ENCODE measurements at places on chromosomes 16 and 17.

DNA sequence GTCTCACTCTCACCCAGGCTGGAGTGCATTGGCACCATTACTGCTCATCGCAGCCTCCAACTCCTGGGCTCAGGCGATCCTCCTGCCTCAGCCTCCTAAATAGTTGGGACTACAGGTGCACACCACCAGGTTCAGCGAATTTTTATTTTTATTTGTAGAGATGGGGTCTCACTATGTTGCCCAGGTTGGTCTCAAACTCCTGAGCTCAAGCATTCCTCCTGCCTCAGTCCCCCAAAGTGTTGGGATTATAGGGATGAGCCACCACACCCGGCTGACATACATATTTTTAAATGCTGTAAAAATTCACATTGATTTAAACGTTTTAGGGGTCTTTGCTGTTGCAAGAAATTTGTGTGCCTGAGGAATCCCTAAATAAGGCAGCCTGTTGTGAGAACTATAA is 24.8 kb upstream of the SEC14L1 start:
- no peak for DNase-seq

DNA sequence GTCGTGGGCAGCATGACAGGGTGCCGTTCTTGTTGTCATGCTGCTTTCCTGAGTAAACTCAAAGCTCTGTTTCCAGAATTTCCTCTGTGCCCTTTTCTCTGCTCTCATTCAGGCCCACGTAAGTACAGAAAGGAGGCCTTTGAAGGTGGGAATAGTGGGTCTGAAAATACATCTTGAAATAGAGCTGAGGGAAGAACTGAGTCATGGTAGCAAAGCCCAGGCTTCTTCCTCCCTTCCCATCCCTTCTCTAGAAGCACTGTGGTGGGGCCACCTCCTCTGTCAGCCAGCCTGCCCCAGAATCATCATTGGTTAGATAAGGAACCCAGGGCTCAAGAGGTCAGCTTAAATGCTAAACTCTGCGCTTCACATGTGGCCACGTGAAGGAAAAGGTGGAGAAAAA is 9.4 kb downstream of the CTRL start:
- DNase-seq, result no peak

- DNase-seq, result no peak
Observed at GRCh38 chr17:49814781-49815529, 26.5 kb downstream of the KAT7 start.

DNA sequence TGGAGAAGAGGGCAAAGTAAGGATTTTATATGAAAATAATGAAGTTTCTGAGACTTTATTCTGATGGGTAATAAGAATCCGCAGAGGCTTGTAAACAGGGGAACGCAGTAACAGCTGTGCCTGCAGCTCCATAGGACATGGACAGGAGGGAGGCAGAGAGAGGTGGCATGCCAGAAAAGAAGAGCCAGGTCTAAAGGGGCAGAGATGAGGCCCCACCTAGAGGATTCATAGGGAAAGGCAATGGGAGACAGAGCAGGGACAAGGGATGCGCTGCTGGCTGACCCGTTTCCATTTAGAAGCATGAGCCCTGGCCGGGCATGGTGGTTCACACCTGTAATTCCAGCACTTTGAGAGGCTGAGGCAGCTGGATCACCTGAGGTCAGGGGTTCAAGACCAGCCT is 340.3 kb upstream of the CDH5 start:
- DNase-seq, result no peak

DNA sequence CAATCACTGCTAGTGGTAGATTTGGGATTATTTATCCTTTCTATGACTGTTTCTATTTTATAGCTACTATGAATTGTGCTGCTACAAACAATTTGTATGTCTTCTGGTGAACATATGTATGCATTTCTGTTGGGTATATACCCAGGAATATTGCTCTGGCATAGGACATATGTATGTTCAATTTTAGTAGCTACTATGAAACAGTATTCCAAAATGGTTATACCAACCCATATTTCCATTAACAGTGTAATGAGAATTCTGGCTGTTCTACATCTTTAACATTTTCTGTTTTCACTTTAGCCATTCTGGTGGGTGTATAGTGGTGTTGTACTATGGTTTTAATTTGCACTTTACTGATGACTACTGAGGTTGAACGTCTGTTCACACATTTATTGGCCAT is 57.6 kb upstream of the NACA2 start:
- no peak for DNase-seq

DNA sequence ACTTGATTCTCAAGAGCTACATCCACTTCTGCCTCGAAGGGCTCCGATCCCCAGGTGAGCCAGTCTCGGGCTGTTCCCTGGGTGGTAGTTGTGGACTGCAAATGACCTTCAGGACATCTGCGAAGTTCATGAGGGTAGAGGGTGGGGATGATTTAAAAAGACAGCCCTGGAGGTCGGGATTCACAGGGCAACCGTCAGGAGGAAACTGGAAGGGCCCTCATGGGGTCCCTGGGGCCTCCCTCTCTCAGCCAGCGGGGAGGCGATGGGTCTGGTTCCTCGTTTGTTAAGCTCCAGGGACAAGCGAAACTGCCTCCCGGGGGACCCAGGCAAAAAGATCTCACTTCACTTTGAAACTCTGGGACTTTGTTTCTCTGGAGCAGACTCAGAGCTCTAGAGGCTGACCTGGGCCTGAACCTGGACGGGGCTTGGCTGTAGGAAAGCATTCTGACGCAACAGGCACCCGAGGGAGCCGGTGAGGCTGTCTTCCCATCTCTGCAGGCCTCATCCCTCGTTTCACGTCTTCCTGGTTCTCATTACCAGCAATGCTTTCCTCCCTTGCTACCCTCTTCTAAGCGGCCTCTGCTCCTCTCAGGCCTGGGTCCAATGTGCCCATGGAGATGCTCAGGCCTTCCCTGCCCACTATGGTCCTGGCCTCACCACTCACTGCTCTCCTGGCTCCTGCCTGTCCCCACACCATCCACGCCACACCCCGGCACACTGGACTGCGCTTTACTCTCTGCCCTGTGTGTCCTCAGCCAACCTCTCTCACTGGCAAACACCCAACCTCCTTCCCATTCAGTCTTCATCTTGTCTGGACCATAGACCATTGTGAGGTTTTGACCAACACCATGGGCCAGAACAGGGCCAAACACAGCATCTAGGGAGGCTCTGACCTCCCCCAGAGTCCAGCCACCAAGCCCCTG is 214.2 kb upstream of the TNRC6C start:
- no peak for DNase-seq

DNA sequence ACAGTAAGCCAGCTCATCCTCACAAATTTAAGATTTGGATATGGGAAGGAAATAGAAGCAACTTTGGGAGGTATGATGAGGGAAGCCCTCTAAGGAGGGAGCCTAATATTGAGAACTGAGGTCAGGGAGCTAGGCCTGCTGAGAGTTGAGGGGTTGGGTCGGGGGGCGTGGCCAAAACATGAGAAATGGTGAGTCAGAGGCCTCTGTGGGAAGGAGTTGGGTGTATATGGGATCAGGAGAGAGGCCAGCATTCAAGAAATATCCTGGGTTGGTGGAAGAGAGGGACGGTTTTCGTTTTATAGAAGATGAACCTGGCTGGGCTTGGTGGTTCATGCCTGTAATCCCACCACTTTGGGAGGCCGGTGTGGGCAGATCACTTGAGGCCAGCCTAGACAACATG is 48.4 kb downstream of the CLEC16A start:
- DNase-seq, result no peak

DNA sequence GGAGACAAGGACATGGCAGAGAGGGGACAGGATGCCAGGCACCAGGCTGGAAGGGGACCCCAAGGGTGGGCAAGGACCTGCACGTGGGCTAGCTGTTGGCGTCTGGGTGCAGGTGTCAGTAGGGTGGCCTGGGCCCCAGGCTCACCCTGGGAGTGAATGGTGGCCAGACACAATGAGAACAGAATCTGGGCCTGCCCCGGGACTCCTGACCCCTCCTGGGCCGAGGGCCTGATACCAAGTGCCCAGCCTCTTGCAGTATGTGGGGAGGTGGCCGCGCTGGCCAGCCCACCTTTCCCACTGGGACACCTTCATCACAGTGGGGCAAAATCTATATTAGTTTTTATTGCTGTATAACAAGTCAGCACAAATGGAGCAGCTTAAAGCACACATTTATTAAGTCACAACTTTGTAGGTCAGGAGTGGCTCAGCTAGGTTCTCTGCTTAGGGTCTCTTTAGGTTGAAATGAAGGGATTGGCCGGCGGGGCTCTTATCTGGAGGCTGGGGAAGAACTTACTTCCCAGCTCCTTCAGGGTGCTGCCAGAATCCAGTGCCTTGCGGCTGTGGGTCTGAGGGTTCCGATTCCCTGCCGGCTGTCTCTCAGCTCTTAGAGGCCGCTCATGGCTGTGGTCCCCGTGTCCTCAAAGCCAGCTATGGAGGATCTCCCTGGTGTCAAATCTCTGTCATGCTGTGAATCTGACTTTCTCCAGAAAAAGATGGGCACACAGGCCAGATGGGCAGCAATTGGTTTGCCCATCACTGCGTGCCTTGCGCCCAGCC is 3.6 kb downstream of the PRSS33 start:
- DNase-seq, result no peak

DNA sequence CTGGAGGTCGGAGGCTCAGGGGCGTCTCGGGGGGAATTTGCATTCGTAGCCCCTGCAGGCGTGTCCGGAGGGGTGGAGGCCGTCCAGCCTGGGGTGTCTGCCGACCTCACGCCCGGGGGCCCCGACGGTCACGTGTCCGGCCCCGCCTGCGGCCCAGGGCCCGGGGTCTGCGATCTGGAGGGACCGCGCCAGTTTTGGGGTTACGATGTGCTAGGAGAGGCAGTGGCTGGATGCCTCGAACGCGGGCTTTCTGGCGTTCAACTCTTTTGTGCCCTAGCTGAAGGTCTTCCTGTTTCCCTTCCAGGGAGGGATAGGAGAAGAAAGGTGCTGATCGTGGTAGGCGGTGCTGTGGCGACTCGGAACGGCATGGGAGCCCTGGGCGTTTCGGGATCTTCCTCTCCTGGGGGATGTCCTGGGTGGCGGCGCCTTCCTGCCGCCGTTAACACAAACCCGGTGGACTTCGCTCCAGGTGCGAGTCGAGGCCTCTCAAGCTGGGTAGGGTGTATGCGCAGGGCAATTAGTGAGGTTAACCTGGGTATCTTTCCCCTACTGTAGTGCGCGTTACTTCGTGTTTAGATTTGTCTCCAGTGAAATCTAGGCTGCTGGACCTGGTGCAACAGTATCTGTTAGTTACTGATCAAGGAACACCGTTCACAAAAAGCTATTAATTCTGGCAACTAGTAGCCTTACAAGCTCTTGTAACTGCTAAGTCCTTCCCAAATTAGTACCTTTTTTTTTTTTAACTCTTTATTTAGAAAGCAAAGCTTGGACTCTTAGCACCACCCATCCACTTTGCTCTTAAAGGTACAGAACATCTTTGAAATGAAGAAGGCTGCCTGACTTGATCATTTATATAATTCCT is 1.3 kb downstream of the AKAP1 start:
- no peak for DNase-seq

- no peak for DNase-seq
Observed at GRCh38 chr16:84662471-84662870, 14.2 kb downstream of the KLHL36 start.

DNA sequence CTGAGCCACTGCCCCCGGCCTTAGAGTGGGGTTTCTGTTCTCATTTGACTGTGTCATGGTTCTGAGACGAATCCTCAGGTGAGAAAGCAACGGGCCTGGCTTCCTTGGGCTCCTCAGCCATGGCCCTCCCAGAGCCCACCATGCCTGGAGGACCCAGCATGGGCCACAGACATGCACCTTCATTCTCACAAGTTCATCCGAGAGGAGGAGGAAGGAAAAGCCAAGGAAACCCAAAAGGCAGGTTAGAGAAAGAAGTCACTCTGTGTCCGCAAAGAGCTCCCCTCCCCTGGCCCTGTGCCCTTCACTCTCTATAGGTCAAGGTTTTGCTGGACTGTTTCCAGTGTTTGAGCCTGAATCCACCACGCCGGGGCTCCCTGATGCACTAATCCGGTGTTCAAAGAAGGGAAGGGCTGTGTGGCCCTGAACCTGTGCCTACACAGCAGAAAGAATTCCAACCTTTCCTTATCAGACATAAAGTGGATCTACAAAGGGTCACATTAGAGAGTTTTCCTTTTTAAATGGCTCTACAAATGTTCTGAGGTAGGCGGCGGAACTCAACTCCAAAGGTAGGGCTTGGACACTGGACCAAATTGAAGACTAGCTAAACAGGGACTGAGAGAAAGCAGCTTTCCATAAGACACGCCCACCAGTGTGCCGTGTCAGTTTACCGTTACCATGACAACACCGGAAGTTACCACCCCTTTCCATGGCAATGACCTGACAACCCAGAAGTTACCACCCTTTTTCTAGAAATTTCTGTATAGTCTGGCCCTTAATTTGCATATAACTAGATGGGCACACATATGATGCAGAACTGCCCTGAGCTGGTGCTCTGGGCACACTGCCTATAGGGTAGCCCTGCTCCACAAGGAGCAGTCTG is 15.9 kb upstream of the PECAM1 start:
- DNase-seq, result no peak

DNA sequence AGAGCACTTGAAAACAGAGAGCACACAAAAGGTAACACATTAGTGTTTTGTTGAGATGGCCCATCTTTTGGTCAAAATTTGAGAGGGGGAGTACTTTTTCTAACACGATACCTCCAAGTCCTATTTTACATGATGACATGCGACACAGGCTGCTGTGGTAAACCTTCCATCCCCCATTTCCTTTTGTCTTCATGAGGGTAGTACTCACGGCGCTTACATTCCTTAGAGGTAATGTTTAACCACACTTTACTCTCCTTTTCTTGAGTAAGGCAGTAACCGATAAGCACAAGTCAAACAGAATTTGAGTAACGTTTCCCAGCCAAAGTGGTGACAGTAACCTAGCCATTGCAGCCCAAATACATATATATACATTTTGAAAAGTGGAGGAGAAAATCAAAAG is 35.8 kb upstream of the PITPNM3 start:
- no peak for DNase-seq

GRCh38 chr17:54968988-54969332 is 395 bp downstream of the STXBP4 start:
- no peak for DNase-seq

DNA sequence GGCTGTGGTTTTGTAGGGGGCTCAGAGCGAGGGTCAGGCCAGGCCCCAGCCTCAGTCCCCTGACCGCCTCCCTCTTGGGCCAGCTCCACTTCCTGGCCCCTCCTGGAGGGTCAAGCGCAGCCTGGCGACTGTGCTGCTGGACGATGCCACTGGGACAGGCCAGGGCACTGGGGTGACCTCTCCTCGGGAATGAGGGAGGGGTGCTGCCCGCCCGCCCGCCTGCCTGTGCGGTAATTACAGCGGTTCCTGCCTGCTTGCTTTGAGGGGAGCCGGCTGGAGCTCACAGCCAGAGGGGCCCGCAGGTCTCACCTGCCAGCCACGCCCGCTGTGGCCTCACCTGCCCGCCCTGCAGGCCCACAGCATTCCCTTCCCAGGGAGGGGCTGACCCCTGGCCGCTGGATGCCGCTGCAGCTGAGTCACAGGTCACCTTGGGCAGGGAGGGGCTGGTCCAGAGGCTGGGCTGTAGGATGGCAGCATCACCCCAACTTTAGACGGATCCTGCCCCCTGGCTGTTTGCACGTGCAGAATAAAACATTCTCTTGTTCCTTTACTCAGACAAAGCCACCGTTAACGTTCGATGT is 76.7 kb upstream of the CBX4 start:
- DNase-seq, result no peak

GRCh38 chr16:12504312-12504711 is 299.4 kb downstream of the CPPED1 start:
- DNase-seq, result no peak

All from NCI-H1436 (cell line).